Activated T-cell treated with anti-CD3 and anti-CD28 coated beads for 1 hour (primary cell): ENCODE measurements at places on chromosomes 4 and X.

DNA sequence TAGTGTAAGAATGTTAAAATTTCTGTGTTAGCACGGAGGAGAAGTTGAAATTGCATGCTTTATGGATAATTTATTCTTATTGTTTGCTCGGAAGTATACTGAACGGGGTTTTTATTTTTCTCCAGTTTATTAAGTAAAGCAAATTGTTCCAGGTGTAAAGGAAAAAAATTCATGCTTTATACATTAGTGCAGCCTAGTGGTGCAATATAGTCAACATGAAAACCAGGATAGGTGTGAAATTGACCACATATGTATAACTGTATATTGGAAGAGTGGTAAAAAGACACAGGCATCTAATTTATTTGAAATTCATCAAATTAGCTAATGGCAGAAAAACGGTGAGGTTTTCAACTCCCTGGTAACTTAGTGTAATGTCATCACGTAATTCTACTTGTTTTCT, 959 bp downstream of the BRS3 start:
- no peak for DNase-seq

DNA sequence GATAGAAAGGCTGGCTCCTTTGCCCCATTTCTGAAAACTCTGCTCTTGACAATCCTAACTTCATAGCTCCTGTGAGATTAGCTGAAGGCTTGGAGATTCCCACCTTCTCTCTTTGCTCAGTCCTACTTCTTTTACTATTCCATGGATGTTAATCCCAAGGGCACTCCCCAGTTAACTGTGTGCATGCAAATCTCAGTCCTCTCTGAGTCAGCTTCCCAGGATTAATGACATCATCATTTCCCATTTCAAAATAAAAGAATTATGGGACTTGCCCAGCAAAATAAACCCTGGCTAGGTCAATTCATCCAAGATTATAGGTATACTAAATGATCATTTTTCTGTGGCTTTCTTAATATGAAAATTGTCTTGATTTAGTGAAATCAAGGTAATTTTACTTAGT, 328.6 kb upstream of the NR3C2 start:
- DNase-seq: no peak

DNA sequence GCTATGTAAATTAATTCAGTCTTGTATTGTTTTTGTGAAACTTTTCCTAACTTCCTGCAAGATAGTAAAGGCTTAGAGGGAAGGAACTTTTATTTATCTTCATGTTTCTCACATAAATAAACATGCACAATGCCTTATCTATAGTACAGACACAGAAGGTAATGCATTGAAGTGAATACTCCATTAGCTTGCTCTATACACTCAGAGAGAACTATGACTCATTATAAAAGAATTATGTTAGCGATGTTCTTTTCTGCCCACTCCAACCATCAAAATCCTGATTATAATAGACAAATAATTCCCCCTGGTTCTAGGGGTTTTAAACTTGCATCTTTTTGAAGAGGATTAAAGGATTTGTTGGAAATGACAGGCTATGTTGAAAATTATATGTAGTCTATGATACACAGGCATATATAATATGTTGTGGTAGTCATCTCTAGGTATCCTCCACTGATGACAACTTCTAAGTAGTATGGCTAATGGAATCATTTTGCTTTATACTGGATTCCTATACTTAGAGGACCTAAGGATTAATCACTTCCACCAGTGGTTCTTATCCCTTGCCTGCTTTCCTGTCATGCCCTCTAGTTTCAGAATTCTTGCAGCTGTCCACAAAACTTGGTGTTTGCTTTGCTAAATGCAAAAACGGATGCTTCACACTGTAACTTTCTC, 115.7 kb downstream of the NDST4 start:
- DNase-seq: no peak

GRCh38 chr4:152476796-152477195, 59.1 kb downstream of the FBXW7 start:
- DNase-seq: no peak

- no peak for DNase-seq
Observed at GRCh38 chrX:37302569-37302968, 46.6 kb upstream of the PRRG1 start.

GRCh38 chr4:173909294-173909693, 374.2 kb downstream of the FBXO8 start:
- DNase-seq: no peak

DNA sequence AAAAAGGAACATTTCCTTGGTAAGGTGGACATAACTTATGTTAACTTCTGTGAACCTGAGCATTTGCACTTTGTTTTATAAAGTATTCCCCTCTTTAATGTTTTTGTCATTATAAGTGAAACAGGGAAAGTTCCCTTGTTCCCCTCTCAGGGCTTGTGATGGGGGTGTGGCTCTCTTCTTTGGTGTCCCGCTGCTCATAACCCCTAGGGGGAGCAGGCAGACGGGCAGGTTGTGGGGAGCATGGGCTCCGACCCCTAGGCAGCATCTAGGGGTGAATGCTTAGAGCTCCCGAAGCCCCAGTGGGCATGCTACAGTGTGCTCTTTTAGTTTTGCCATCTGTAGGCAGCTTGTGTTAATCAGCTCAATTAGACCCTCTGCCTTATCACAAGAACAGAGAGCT, 200.4 kb downstream of the DACH2 start:
- DNase-seq: no peak

GRCh38 chrX:54633641-54634040, 103.6 kb downstream of the GNL3L start:
- no peak for DNase-seq

DNA sequence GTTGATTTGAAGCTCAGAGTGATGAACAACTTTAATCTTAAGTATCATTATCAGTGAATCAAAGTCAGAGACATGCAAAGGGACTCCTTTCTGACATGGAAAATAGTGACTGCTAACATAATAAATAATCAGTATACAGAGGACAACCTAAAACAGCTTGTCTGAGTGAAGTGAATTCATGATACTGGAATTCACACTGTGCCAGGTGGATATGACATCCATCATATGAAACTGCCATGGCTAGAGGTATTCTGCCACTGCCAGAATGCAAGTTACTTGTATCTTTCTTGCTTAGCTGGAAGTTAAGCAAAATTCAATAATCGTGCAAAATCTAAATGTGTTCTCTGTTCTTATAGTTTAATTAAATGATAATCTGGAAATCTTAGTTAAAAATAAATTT, 429.0 kb downstream of the CFAP47 start:
- DNase-seq: no peak

GRCh38 chr4:98558471-98559169, 99.8 kb downstream of the TSPAN5 start:
- no peak for DNase-seq

GRCh38 chrX:65582450-65583082, 48.0 kb upstream of the LAS1L start:
- no peak for DNase-seq

DNA sequence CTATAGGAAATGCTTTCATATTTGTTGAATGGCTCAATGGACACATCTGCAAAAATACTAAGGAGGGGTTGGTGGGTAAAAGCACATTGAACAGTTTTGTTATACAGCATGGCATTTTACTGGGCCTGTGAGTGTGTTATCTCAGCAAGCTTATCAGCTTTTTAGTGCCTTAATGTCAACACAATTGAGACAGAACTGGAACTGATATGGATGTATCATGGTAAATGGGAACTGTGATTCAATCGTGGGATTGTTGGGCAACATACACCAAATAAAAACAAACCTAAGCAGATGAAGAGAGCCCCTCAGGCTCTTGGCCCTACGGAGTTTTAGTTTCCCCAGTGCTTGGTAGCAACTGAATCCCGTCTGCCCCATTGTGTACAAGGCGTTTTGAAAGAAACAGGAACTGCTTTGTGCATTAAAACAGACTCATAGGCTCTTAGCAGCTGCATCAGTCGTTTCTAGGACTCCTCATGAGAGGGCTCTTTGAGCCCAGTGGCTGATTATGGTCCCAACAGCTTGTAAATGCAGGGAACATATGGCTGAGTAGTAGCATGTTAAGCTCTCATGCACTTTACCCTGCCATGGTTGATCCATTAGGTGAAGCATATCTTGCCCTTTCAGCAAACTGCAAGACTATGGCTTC, 7.3 kb downstream of the GPR119 start:
- DNase-seq: no peak

- DNase-seq: no peak
Observed at GRCh38 chrX:102934624-102935023, 2.4 kb upstream of the RAB40AL start.

DNA sequence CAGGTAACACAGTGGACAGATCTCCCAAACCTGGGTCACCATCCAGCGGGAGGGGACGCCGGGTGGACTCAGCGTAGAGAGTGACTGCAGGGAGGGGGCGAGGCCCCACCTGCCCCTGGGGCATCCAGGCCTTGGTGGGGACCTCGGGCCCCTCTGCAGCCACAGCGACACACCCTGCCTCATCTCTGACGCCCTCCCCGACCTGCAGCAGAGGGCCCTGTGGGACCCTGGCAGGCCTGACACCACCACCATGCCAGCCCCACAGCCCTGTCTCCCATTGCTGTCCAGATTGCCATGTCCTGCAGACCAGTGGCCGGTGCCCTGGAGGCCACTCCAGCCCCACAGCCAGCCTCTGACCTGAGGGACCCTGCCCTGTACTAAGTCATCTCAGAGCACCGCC, 45.2 kb downstream of the FAM53A start:
- DNase-seq: no peak

DNA sequence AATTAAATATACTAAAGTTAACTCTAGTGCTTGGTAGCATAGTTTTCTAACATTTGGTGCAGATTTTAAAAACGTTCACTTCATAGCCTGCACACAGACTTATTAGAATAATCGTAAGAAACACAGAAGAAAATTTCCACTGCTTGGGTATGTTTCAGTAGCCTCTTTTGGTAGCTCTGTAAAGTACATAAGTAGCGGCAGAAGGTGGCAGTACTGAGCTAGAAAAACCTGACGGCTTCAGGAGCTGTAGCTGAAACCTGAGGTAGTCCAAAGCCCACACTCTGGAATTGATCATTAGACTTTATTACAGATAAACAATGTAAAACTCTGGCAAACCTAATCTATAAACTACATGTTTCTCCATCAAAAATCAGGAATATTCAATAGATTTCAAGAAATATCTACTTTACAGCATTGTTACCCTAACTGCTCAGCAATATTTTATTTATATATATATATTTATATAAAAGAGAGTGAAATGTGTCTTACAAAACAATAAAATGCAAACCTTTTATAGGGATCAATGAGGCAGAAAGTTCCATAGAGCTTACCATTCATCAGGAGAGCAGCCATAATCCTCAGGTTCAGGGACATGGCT, 88.2 kb downstream of the ATP8A1 start:
- peak; percentile 52 for DNase-seq

- DNase-seq: no peak
Observed at GRCh38 chrX:69546978-69547377, 42.9 kb downstream of the NALF2 start.

- no peak for DNase-seq
Observed at GRCh38 chr4:42498040-42498439, 100.8 kb downstream of the SHISA3 start.

DNA sequence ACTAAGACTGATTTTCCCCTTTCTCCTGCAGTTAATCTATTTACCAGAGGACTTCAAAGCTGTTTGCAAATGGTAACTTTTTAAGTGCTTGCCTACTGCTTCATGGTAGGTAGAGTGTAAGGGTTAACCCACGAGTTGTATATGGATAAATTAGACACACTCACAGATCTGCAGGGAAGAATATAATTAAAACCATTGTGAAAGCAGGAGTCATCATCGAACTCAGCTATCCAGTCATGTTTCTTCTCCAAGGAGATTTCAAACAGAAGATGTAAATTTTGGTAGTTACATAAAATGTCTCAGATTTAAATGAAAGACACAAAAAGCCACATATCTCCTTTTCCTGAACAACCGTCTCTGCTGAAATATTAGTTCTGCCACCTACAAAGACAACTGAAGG, 549 bp upstream of the XG start:
- DNase-seq: no peak
